ENCODE measurements at places on chromosomes 5 and 9.

GRCh38 chr9:76216161-76216649 lies 178.0 kb downstream of the RFK start:
- DNase-seq, result no peak
- no peak overlapping the region for H3K4me3 ChIP-seq
- no peaks in the 10 kb centered on the region for H3K36me3 ChIP-seq
- H3K27ac ChIP-seq, result no peak overlapping the region
- H3K27me3 ChIP-seq, result no peaks in the 10 kb centered on the region
- no peaks in the 10 kb centered on the region for H3K4me1 ChIP-seq

GRCh38 chr5:165448753-165449152 lies 1943.3 kb downstream of the MAT2B start:
- H3K4me1 ChIP-seq, result no peaks in the 10 kb centered on the region
- no peak for DNase-seq
- H3K36me3 ChIP-seq, result no peaks in the 10 kb centered on the region
- H3K4me3 ChIP-seq, result no peak overlapping the region
- no peak overlapping the region for H3K27ac ChIP-seq

- no peaks in the 10 kb centered on the region for H3K36me3 ChIP-seq
- H3K27me3 ChIP-seq, result no peaks in the 10 kb centered on the region
- H3K4me1 ChIP-seq, result no peaks in the 10 kb centered on the region
- H3K4me3 ChIP-seq, result no peak overlapping the region
Observed at GRCh38 chr9:87008667-87009066, 61.4 kb upstream of the GAS1 start.

- H3K27me3 ChIP-seq, result no peaks in the 10 kb centered on the region
- H3K27ac ChIP-seq, result no peak overlapping the region
- DNase-seq, result no peak
- H3K4me3 ChIP-seq, result no peak overlapping the region
- no peaks in the 10 kb centered on the region for H3K4me1 ChIP-seq
- peaks cover 7% of the 10 kb centered on the region for H3K36me3 ChIP-seq
Observed at GRCh38 chr5:109769597-109770291, 80.0 kb downstream of the MAN2A1 start.
